ENCODE measurements at places on chromosomes 1 and 21.
A peak's percentile ranks its signal among the peaks of the same experiment; 100 is the strongest.

DNA sequence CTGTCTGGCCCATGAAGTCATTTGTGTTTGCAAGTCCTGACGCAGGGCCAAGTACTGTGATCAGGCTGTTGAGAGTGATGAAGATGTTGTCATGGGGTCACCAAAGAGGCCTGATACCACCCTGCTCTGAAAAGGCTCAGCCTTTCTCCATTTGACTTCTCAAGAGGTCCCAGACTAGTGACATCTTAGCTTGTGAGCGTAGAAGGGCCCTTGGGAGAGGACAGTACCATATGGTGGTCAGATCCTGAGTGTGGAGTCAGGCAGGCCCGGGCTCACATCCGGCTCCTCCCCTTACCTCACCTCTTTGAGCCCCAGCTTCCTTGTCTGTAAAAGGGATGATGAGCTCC, 29.6 kb downstream of the SERINC2 start:
- no peak for DNase-seq

- no peak for DNase-seq
Measured at GRCh38 chr1:87135329-87135712, 193.4 kb upstream of the LMO4 start.

DNA sequence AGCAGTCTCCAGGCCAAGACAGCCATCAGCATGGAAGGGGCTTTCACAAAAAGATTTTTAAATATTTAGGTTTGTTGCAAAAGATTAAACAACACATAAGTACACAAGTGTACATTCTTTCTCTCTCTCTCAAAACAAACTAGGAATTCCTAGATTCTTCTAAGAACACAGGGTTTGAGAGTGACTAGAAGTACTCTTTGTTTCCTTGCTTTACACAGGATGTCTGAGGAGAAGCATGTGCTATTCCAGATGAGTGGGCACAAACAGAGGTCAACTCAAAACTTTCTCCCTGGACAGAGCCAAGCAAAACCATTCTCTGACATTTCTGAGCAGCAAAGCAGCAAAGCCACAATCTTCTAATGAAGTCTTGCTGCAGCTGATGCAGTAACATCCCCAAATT, 210.6 kb upstream of the HOOK1 start:
- no peak for DNase-seq

DNA sequence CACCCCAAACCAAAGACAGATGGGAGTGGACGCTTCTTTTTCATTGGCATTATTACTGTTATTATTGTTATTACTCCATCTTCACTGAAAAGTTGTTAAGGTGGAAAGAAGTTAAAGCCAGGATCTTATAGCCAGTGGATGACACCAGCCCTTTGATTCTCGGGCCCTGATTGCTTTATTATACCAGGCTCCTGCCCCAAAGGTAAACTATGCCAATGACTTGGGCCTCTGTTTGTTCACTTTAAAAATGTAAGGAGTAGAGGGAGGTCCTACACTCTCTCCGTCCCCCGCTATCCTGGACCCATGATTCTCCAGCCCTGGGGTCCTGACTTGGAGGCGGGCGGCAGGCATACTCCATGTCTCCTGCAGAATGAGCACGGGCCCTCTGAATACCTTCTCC, 106.8 kb downstream of the TOMM20 start:
- no peak for DNase-seq

- DNase-seq: no peak
Measured at GRCh38 chr21:31201144-31201543, 142.9 kb downstream of the TIAM1 start.

DNA sequence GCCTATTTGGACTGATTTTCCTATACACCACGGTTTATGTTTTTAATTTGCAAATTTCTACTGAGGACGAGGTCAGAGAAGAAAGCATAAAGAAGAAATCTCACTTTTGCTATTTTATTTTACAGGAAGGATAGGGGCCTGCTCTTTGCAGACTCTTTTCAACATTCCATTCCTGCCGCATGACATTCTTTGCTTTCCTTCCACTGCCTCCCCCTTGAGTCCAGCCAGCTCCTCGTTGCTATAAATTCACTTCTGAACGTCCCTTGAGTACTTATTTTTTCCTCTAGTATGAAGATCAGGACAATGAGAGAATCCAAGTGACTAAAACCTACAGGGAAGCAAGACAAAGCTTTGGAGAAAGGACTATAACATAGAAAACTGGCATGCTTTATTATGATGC, 53.4 kb upstream of the PTGFR start:
- DNase-seq: no peak

DNA sequence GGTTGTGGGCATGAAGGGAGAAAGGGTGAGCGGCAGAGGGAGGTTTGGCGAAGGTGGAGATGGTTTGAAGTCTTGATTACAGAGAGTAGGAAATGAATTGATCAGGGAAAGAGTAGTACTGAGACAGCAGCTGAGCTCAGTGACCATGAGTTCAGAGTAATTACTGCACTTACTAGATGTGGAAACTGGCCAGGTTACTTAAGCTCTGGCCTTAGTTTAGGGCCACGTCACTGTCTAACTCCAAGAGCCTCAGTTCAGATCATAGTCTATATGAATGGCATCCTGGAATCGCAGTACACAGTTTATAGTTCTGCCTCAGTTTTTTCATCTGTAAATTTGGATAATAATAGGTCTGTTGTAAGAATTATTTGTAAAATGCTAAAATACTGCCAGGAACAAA, 78.1 kb downstream of the KCTD3 start:
- DNase-seq: no peak

GRCh38 chr1:150213170-150214098, 22.5 kb downstream of the ANP32E start:
- DNase-seq: peak; percentile 77

GRCh38 chr1:182889997-182890396, 50.9 kb downstream of the DHX9 start:
- no peak for DNase-seq

- no peak for DNase-seq
Measured at GRCh38 chr1:33042831-33043230, 6.1 kb upstream of the AK2 start.

- no peak for DNase-seq
Measured at GRCh38 chr1:201183753-201184152, 6.9 kb upstream of the IGFN1 start.

GRCh38 chr21:41110664-41111063, 57.3 kb upstream of the BACE2 start:
- DNase-seq: no peak

DNA sequence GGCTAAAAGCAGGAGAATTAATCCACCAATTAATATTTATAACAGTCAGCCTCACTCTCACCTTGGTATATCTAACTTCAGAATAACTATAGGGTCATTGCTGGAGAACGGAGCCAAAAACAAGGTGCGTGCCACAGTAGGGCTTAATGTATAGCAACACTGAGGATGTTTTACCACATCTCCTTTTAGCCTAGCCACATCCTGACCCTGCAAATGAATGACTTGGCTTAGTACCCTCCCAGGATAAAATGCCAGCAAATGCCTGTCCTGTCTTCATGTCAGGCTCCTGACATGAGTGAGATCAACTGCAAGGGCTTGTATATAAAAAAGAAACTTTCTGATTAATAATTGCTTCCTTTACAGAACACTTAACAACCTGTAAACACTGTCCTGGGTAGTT, 2.7 kb upstream of the CDC42BPA start:
- DNase-seq: no peak

DNA sequence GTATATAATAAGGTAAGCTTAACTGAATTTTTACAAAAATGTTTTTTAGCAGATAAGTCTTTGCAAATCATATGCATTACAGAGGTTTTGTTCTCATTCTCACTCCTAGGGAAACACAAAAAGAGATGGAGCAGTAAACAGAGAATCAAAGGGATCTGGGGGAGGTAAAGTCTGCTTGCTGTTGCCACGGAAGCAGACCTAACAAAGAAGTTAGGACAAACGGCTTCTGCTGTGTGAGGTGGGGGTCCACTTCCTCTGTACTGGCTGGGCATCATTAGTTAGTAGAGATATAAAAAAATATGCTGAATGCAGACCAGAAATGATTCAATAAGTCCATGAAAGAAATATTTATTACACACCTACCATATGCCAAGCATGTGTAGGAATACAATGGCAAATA, 34.2 kb downstream of the GJA5 start:
- no peak for DNase-seq

GRCh38 chr1:217897100-217897499, 266.0 kb downstream of the SPATA17 start:
- DNase-seq: no peak

DNA sequence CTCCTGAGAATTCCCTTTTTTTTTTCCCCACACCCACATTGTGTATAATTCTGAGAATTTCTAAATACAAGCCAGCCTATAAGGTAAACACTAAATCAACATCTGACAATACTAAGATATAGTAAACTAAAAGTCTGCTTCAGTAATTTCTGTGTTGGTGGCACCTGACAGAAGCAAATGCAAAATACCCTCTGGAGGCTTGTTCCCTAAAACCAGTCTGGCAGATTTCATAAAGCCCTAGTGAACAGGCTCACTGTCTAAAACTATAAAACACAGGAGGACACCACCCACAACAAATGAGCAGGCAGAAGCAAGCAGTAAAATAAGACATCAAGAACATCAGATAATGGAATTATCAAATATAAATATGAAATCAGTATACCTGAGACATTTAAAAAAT, 11.5 kb downstream of the TRIM33 start:
- no peak for DNase-seq

- no peak for DNase-seq
Measured at GRCh38 chr1:205274041-205274691, 46.4 kb downstream of the TMCC2 start.

- DNase-seq: no peak
Measured at GRCh38 chr1:106651028-106651762, 405.3 kb upstream of the PRMT6 start.

- peak; percentile 23 for DNase-seq
Measured at GRCh38 chr1:183472488-183473216, at the start of gene SMG7. Gene SMG7 (plus strand): TSS chr1:183472499. CDS start chr1:183472621, 122 bp downstream.

- no peak for DNase-seq
Measured at GRCh38 chr21:41837756-41838297, 41.3 kb downstream of the PRDM15 start.

DNA sequence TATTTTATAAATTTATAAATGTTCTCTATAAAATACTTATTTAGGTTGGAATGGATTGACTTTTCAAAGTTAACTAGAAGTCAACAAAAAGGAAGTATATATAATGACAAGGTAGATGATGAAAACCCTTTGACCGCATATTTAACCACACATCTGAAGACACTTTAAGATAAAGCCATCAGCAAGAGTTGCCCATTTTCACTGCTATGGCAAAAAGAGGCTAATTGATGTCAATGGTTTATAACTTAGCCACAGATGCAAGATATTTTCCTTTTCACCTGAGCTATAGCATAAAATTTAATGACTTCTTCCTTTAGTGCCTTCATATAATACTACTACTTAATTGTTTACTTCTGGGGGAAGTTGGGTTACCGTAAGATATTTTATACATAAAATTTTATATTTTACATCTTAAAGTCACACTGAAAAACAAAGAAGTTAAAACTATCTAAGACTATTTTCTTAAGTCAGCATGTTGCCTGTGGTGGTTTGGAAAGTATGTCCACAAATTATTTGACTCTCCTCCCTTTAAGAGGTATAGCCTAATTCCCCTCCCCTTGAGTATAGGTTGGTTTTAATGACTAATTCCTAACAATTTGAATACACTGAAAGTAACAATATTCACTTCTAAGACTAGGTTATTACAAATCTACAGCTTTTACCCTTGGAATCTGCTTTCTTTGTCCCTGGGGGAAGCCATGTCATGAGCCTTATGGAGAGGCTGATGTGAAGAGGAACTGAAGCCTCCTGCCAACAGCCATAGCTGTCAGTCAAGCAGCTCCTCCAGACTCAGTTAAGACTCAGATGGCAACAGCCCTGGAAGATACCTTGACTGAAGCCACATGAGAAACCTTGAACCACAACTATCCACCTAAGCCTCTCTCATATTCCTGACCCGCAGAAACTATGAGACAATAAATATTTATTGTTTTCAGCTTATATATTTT, 40.3 kb upstream of the LRRC8B start:
- DNase-seq: no peak

- no peak for DNase-seq
Measured at GRCh38 chr1:176136891-176137290, 70.2 kb downstream of the COP1 start.

- DNase-seq: no peak
Measured at GRCh38 chr1:52659356-52659755, 26.4 kb downstream of the SHISAL2A start.

- DNase-seq: no peak
Measured at GRCh38 chr1:87305762-87306161, 22.9 kb upstream of the LMO4 start.

- no peak for DNase-seq
Measured at GRCh38 chr1:103194060-103194459, 85.7 kb upstream of the COL11A1 start.

DNA sequence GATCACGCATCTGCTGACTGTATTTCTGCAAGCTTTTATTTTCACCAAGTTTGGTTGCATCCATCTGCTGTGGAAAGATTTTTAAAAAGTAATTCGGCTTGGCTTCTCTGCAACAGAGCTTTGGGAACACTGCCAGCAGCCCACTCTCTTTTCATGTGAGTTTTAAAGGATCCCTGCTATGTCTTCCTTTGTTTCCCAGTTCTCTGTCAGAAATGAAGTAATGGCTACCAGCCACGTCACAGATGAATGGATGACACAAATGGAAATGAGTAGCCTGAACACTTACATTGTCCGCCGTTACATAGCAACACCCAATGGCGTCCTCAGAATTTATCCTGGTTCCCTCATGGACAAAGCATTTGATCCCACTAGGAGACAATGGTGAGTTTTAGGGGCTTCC, 80.6 kb upstream of the RAVER2 start:
- DNase-seq: no peak

All from HuH-7 (cell line).